Ascending aorta (tissue), 2 donors: ENCODE measurements at places on chromosomes 3 and 15.

DNA sequence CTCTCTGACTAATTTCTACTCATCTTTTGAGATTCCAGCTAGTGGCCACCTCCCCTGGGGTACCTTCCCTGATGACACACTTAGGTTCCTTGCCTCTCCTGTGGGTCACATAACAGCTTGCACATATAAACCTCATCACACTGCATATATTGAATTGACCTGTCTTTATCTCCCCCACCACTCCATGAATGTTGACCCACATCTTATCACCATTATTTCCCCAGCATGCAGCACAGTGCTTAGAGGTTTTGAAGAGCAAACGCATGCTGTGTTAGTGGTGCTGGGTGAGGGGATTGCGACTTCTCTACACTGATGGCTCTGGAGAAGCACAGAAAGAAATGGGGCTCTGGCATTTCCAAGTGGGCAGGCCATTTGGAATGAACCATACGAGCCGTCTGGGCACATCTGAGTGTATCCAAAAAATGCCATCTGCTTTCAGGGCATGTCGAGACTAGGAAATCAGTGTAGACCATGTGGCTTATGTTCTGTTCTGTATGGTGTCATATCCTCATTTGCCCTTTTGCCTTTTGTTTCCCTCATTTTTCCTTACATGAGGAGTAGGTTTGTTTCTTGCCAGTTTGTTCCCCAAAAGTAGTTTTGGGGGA lies 333.2 kb upstream of the TRIM42 start:
- no peaks in the 10 kb centered on the region for H3K27me3 ChIP-seq
- H3K4me1 ChIP-seq = no peaks in the 10 kb centered on the region
- no peak overlapping the region for H3K27ac ChIP-seq
- H3K36me3 ChIP-seq = no peaks in the 10 kb centered on the region
- no peak for DNase-seq
- H3K4me3 ChIP-seq = no peak overlapping the region

DNA sequence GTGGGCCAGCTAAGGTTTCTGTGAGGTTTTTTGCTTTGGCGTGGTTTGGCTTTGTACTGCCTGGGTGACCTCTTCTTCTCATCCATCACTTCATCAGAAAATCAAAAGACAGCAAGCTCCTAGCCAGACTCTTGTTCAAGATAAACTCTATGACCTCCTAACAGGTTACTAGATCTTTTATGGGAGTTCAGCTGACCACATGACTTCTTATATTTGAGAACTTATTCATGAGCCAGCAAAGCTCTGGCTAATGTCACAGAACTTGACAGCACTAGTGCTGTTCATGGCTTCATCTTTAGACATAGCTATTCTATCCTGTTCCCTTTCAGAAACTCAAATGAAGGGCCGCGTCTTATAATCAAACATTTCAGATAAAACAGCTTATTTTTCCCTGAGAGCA lies 527.1 kb upstream of the GOLIM4 start:
- no peaks in the 10 kb centered on the region for H3K4me1 ChIP-seq
- no peak overlapping the region for H3K27ac ChIP-seq
- no peak overlapping the region for H3K4me3 ChIP-seq
- no peaks in the 10 kb centered on the region for H3K27me3 ChIP-seq
- no peak for DNase-seq

DNA sequence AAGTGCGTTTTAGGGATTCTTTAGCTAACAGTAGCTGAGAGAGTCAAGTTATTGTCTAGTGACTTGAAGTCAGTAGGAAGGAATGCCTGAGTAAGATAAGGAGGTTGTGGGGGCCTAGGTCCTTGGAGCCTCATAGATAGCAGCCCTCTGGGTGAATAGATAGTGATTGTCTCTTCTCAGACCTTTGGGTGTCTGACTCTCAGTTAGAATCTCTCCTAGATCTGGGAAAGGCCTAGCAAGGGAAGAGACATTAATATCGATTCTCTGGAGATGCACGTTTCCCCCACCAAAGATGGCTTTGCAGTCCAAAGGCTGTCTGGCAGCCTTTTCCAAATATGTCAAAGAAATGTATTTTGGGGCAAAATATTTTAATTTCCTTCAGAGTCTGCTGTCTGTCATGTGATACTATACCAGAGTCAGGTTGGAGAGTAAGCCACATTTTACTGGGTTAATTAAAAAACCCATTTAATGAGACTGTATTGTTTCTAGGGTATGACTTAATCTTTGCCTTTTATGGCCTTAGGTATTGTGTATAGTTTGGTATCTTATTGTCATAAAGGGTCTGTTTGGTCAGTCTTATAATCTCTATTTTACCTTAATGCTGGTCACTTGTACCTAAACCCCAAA lies 92.2 kb downstream of the ST6GAL1 start:
- H3K36me3 ChIP-seq = peaks cover 3% of the 10 kb centered on the region
- peaks cover 9% of the 10 kb centered on the region for H3K4me1 ChIP-seq
- no peak overlapping the region for H3K27ac ChIP-seq
- no peak for DNase-seq
- no peaks in the 10 kb centered on the region for H3K27me3 ChIP-seq
- no peak overlapping the region for H3K4me3 ChIP-seq

DNA sequence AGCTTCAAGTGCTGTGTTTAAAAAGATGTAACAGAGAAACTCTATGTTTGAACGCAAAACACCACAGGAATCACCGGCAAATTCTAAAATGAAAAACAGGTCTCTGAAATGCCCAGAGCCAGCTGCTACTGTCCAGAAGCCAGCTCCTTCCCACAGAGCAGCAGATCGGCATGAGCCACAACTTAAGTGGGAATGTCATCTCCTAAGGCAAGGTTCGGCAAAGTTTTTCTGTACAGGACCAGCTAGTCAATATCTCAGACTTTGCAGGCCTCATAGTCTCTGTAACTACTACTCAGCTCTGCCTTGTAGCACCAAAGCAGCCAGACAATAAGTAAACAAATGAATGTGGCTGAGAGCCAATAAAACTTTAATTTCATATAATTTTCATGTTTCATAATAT lies 4.9 kb downstream of the PLOD2 start:
- H3K27me3 ChIP-seq = no peaks in the 10 kb centered on the region
- peak overlapping the region; percentile 93 for H3K4me3 ChIP-seq
- peaks cover 4% of the 10 kb centered on the region for H3K36me3 ChIP-seq

DNA sequence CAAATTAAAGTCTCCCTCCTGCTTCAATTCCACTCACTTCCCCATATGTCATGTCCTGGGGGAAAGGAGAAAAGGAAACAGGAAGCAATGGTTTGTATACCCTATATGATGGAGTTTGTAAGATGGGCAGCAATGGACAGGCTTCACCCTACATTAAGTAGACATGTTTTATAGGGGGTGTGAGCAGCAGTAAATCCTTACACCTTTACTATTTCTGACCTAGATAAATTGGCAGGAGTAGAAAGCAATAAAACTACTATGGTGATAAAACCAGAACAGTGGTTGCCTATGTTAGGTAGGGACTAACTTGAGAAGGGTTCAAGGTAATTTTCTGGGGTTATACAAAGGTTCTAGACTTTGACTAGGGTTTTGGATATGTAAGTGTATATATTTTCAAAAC lies 301.7 kb downstream of the GBE1 start:
- no peak overlapping the region for H3K4me3 ChIP-seq
- DNase-seq = no peak
- H3K4me1 ChIP-seq = no peaks in the 10 kb centered on the region
- no peaks in the 10 kb centered on the region for H3K27me3 ChIP-seq

DNA sequence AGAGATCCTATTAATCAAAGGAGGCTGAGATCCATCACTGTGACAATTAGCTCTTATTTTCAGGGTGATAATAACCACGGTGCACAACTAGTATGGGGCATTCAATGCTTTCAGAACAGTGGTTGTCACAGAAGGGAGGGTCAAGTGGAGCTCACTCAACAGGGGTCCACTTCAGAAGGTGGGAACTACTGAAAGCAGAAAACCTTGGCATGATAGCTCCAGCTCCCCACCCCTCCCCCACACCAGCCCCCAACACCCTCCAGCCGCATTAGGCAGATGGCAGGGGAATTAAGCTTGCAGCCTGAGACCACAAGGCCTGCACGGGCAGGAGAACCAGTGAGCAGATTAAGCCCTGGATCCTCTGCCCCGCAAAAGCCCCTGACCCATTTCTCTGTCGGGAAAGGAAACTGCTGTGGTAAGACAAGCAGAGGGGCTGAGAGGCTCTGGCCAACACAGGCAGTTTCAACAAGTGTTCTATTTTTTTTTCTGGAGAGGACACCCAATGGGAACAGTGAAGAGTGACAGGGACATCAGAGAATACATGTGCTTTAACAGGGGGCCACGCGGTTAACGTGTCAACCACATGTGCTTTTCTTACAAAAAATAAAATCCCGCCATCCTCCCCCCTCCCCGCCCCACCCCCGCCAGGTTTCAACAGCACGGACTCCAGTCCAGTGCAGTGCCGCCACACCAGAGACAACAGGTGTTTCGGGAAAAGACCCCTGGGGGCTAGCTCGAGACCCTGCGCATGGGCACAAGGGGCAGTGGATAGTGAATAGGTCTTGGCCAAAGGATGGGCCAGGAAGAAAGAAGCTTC lies 997 bp downstream of the FYCO1 start:
- peak overlapping the region; percentile 71 for H3K4me3 ChIP-seq
- no peaks in the 10 kb centered on the region for H3K36me3 ChIP-seq
- no peaks in the 10 kb centered on the region for H3K27me3 ChIP-seq
- peaks cover 18% of the 10 kb centered on the region for H3K4me1 ChIP-seq
- H3K27ac ChIP-seq = peak overlapping the region; percentile 94

GRCh38 chr3:35663471-35663870 lies 24.1 kb downstream of the ARPP21 start:
- H3K4me3 ChIP-seq = no peak overlapping the region
- no peak for DNase-seq
- H3K36me3 ChIP-seq = no peaks in the 10 kb centered on the region
- no peaks in the 10 kb centered on the region for H3K4me1 ChIP-seq
- H3K27ac ChIP-seq = no peak overlapping the region

DNA sequence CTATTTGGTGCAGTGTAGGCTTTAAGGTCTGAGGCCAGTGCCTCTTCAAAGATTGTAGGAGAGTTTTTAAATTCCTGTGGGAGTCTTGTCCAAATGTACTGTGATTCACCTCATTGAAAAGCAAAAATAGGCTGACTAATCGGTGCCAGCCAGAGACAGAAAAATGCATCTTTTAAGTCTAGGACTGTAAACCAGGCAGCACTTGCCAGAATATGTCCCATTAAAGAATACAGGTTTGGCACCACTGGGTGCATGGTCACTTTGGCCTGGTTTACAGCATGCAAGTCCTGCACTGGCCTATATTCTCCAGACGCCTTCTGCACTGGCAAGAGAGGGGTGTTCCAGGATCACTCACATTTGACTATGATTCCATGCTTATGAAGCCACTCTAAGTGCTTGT lies 20.3 kb upstream of the NOX5 start:
- no peaks in the 10 kb centered on the region for H3K36me3 ChIP-seq
- no peaks in the 10 kb centered on the region for H3K27me3 ChIP-seq
- H3K4me1 ChIP-seq = no peaks in the 10 kb centered on the region
- no peak for DNase-seq
- H3K4me3 ChIP-seq = no peak overlapping the region

DNA sequence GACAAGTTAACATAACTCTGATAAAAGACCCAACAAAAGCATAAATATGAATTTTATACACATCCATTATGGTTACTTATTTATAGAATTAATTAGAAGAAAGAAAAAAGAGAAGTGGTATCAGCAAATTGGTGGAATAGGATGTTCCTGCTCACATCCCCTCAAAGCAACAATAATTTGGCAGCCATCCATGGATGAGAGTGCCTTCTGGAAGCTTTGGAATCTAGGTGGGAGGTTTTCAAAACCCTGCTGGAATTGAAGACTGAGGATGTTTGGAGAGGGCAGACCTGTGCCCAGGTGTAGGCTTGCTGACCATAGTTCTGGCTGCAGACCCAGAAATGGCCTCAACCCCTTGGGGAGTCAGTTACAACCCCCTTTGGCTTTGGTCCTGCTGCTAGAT lies 91.2 kb downstream of the EDEM1 start:
- no peaks in the 10 kb centered on the region for H3K4me1 ChIP-seq
- no peak overlapping the region for H3K27ac ChIP-seq
- no peak for DNase-seq
- H3K4me3 ChIP-seq = no peak overlapping the region
- no peaks in the 10 kb centered on the region for H3K36me3 ChIP-seq

DNA sequence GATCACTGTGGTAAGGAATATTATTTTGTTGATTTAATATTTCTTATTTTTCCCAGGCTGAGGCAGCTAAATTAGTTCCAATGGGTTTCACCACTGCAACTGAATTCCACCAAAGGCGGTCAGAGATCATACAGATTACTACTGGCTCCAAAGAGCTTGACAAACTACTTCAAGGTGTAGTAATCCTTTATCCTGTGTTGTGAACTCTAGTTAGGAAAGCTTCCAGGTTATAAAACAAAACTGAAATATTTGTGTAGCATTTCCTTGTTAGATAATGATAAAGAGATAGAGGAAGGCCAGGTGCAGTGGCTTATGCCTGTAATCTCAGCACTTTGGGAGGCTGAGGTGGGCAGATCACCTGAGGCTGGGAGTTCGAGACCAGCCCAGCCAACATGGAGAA lies 11.1 kb downstream of the RAD51 start:
- H3K27me3 ChIP-seq = no peaks in the 10 kb centered on the region
- no peaks in the 10 kb centered on the region for H3K36me3 ChIP-seq
- no peaks in the 10 kb centered on the region for H3K4me1 ChIP-seq
- DNase-seq = no peak
- H3K4me3 ChIP-seq = no peak overlapping the region

GRCh38 chr3:176661432-176661964 lies 535.8 kb downstream of the TBL1XR1 start:
- H3K4me3 ChIP-seq = no peak overlapping the region
- H3K27ac ChIP-seq = no peak overlapping the region
- no peaks in the 10 kb centered on the region for H3K36me3 ChIP-seq

DNA sequence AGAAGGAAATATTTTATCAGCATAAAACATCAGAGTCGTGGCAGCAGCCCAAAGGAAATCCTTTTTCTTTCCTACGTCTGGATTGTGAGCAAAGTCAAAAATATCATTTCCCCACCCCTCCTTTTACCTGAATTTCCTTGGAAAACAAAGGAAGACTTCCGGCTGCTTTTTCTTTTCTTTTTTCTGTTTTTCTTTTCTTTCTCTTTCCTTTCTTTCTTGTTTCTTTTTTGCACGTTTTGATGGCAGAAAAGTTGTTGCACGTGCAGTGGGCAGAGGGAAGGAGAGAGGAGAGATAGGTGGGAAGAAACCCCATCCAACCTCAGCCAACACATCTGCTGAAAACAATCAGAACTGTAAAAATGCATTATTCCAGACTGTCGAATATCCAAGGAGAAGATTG lies 544 bp upstream of the MYO1E start:
- no peaks in the 10 kb centered on the region for H3K36me3 ChIP-seq
- no peaks in the 10 kb centered on the region for H3K27me3 ChIP-seq
- H3K27ac ChIP-seq = peak overlapping the region; percentile 91
- no peak for DNase-seq

GRCh38 chr15:40322531-40323238 lies 807 bp upstream of the INAFM2 start:
- peak overlapping the region; percentile 86 for H3K27ac ChIP-seq
- H3K4me1 ChIP-seq = peaks cover 26% of the 10 kb centered on the region
- H3K36me3 ChIP-seq = no peaks in the 10 kb centered on the region
- H3K27me3 ChIP-seq = no peaks in the 10 kb centered on the region

- H3K27me3 ChIP-seq = no peaks in the 10 kb centered on the region
- H3K4me1 ChIP-seq = peaks cover 4% of the 10 kb centered on the region
- peaks cover 44% of the 10 kb centered on the region for H3K36me3 ChIP-seq
- no peak for DNase-seq
- no peak overlapping the region for H3K4me3 ChIP-seq
- no peak overlapping the region for H3K27ac ChIP-seq
These were observed 22.0 kb upstream of the BCL2L10 start for GRCh38 chr15:52134502-52135144.

- H3K27me3 ChIP-seq = no peaks in the 10 kb centered on the region
- no peak overlapping the region for H3K27ac ChIP-seq
- H3K4me3 ChIP-seq = no peak overlapping the region
- peaks cover 7% of the 10 kb centered on the region for H3K36me3 ChIP-seq
- no peak for DNase-seq
These were observed 22.9 kb downstream of the KLF13 start for GRCh38 chr15:31349233-31350141.
